ENCODE measurements at places on chromosomes 12 and 14.

- no peak for DNase-seq
Measured at GRCh38 chr12:49693931-49694444, 13.2 kb downstream of the FMNL3 start.

- DNase-seq, result no peak
Measured at GRCh38 chr12:123986374-123986965, 13.5 kb downstream of the ZNF664 start.

DNA sequence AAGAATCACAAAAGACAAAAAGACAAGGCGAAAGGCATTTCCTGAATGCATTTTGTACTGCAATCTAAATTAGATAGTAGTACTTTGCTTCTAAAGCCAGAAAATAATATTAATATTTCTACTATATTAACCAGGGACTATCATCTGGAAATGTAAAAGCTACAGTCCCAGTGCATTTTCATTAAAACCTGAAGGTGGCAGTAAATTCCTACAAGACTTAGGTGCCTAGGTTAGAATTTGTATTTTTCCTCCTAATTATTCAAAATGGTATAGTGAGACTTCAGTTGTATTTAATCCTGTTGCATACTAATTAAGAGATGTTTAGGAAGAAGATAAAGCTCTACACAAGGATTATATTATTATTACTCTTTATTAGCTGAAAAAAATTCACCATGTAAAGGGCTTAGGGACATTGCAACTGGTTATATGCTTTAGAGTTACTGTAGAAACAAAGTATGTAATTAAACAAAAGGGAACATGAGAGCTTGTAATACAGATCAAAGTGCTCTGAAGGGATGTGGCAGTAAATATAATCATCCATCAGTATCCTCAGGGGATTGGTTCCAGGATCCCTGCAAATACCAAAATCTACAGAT, 53.6 kb downstream of the BRMS1L start:
- DNase-seq, result no peak

- no peak for DNase-seq
Measured at GRCh38 chr14:75548544-75548943, 26.3 kb downstream of the BATF start.

- peak; percentile 78 for DNase-seq
Measured at GRCh38 chr12:57479376-57480115, at the start of gene ARHGAP9. ARHGAP9 (minus strand) TSS chr12:57479866; CDS start chr12:57479406, 460 bp downstream.

- no peak for DNase-seq
Measured at GRCh38 chr12:61891632-61892031, 368.6 kb upstream of the USP15 start.

- no peak for DNase-seq
Measured at GRCh38 chr14:106107703-106108102, 581.3 kb downstream of the TMEM121 start.
